NCI-H1694 (cell line): ENCODE measurements at places on chromosomes 2 and 18.

DNA sequence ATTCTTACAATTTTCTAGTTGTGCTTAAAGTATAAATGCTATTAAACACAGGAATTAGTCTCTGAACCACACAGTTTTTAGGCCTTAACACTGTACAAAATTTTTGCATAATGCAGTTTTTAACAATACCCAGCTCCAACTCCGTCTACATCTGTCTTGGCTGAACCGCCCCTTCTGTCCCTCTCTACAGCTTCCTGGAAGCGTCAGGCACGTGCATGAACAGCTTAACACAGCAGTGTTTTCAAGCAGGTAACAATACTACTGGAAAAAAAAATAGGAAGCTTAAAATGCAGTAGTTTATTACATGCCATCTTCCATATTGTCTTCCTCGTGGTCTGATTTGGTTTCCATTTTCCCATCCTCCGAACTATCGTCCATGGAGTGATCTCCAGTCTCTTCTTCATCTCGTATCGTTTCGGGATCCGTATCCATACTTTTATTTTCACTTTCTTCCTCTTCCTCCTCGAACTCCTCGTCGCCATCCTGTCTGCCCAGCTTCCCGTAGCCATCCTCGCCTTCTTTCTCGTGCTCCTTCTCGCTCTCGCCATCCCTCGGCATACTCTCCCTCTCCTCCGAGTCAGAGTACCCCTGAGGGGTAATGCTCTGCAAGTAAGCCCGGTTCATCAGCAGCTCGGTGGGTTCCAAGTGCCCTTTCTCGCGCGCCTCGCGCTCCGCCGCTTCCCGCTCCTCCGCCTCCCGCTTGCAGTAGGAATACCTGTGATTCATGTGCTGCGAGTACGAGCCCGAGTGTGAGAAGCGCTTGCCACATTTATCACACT, 130.6 kb downstream of the ZEB2 start:
- no peak for DNase-seq

DNA sequence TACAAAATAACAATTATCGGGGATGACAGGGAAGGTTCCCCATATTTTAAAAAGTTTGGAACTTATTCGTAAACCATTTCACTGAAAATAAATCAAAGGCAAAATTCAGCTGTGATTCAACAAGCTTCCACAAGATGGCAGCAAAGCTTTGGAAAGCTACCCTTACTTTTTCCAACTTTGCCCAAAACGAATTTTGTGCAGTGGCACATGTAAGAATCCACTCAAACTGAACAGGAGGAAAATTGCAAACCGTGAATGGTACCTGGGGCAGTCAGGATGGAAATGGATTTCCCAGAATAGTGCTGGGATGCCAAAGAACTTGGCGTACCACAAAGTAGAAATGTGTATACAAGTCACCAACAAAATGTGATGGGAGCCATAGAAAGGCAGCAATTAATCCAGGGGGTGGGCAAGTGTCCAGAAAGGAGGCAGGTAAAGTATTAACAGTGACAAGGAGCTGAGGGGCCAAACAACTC, 10.7 kb downstream of the RPL31 start:
- DNase-seq, result peak; percentile 61

DNA sequence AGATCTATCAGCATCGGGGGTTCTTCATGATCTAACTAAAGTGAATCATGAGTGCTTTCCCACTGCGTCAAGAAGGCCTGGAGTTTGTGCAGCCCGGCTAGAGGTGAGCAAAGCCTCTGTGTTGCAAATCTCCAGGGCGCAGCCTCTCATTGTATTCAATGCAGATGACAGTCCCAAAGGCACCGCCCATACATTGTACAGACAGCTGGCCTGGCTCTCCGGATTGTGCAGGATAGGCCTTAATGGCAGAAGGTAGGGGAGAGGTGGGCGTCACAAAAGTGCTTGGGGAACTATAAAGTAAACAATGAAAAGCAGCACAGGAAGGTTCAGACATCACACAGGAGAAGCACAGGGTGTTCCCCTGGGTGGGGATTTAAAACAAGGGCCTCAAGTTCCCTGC, 907 bp upstream of the GYPC start:
- DNase-seq, result no peak

DNA sequence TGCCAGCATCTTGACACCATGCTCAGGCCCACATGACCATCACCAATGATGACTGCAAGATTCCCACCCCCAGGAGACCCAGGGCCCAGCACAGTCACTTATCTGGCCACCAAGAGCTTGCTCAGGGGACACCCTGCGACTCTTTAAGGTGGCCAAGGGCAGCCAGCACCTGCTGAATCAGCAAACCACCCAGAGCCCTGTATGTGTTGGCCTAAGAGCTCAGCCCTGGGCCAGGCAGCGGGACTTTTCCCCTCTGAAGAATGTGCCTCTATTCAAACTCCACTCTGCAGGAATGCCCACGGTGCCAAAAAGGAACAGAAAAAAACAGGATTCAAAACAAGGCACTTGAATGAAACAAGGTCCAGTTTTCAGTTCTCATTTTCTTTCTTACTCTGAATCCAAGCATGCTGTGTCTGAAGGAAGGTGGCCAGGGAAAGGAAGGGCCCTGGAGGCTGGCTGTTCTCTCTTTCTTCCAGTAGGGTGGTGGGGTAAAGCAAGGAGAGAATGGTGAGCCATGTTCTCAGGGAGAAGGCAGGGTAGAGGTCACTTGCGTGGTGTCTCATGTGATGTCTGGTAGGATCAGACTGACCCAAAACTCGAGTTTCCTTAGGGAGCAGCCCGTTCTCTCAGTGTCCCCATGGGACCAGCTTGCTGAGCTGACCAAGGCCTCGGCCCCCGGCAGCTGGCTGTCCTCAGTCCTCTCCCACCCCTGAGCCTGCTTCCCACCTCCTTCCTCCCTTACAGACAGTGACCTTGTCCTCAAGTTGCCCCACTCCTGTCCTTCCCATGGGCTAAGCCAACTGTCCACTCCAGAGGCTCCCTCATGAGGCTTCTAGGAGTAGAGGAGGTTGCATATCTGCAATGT, 150.0 kb downstream of the RNF152 start:
- DNase-seq, result no peak

- DNase-seq, result no peak
These were observed 6.3 kb upstream of the MCFD2 start for GRCh38 chr2:46921676-46922448.

DNA sequence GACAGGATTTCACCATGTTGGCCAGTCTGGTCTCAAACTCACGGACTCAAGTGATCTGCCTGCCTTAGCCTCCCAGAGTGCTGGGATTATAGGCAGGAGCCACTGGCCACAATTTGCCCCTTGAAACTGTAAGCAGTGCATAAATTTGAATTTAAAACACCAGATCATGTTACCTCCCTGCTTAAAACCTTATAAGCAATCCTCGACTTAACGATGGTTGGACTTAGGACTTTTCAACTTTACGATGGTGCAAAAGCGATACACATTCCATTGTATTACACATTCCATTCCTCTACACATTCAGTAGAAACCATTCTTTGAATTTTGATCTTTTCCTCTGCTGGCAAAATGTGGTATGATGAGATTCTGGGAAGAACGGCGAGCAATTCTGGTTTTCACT, 23.2 kb upstream of the EFR3B start:
- DNase-seq, result no peak

- no peak for DNase-seq
These were observed 111.2 kb downstream of the RAB3GAP1 start for GRCh38 chr2:135163306-135163705.

- DNase-seq, result no peak
These were observed 72.3 kb upstream of the TWIST2 start for GRCh38 chr2:238775591-238775990.

GRCh38 chr2:26043862-26044696, 10.2 kb downstream of the RAB10 start:
- DNase-seq, result no peak

DNA sequence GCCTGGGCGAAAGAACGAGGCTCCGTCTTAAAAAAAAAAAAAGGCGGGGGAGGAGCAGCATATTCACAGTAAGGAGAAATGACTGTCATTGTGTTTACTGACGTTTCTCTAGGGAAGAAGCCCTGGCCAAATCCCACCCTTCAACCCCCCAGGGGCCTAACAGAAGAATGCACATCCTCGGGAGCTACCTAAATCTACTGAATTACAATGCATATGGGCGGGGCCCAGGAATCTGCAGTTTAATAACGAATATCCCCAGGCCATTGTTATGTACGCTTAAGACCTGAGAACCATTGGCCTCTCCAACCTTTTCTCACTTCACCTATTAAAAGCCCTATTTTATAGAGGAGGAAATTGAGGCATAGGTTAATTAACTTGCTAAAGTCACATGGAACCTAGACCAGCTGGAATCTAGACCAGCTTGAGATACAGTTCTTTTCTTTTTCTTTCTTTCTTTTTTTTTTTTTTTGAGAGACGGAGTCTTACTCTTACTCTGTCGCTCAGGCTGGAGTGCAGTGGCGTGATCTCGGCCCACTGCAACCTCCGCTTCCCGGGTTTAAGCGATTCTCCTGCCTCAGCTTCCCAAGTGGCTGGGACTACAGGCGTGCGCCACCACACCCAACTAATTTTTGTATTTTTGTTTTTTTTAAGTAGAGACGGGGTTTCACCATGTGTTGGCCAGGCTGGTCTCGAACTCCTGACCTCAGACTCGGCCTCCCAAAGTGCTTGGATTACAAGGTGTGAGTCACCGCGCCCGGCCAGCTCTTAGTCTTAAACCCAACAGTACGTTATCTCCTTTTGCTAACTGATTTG, 708 bp upstream of the RIF1 start:
- no peak for DNase-seq

DNA sequence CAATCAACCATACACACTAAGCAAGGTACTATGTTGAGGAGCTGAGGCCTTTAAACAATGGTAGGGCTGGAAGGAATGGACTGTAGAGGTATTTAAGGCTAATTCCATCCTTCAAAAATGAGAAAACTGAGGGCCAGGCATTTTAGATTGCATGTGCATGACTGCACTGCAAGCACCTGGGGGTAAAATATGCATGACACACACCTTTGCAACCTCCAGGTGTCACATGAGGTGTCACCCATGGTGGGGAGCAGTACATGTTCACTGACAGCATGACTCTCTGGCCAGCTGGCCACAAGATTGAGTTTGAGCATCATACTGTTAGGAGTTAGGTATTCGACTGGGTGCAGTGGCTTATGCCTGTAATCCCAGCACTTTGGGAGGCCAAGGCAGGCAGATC, 182.8 kb downstream of the ZBTB7C start:
- DNase-seq, result no peak

DNA sequence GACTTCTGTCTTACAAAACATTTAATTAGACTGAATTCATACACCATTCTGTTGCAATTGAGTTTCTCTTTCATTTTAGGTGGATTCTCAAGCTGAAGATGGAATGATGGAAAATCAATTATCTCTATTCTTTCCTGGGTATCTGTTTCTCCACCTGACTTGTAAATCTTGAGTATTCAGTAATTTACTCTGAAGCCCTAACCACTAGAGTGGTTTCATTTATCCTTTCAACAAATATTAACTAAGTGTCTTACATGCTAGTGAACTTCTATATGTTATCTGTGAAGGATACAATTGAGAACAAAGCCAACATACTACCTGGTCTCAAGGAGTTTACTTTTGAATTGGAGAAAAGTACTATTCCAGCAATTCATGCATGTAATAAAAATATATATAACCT, 94.1 kb upstream of the ZNF804A start:
- no peak for DNase-seq

DNA sequence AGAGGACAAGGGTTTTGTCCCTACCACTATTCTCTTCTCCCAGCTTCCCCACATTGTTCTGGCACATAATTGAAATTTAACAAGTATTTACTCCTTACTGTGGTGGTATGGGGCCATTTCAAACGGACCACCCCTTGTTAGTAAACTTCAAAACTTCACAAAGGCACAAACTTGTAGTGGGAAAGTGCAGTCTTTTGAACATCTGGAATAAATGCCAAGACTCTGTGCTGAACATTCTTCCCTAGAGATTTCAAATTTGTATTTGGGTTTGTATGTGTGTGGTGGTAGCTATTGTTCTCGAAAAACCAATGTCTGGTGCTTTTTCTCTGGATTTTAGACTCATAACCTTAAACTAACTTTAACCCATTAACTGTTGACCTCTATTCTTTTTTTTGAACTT, 151.6 kb downstream of the NRP2 start:
- DNase-seq, result no peak

DNA sequence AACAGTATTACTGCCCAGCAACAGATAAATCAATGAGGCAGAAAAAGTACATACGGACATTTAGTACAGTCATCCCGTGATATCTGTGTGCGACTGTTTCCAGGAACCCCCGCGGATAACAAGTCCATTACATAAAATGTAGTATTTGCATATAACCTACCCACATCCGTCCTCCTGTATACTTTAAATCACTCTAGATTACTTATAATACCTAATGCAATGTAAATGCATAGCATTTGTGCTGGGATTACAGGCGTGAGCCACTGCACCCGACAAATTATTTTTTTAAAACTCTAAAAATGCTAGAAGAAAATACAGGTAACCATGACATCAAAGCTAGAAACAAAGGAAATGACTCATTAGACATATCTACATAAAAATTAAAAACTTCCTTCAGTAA, 91.6 kb downstream of the FAM161A start:
- DNase-seq, result no peak

- no peak for DNase-seq
These were observed 48.5 kb upstream of the HNRNPA3 start for GRCh38 chr2:177164131-177164530.

- DNase-seq, result no peak
These were observed 347.2 kb upstream of the ZC3H15 start for GRCh38 chr2:186138845-186139244.

- DNase-seq, result no peak
These were observed 77.5 kb upstream of the PROKR1 start for GRCh38 chr2:68565858-68566257.

DNA sequence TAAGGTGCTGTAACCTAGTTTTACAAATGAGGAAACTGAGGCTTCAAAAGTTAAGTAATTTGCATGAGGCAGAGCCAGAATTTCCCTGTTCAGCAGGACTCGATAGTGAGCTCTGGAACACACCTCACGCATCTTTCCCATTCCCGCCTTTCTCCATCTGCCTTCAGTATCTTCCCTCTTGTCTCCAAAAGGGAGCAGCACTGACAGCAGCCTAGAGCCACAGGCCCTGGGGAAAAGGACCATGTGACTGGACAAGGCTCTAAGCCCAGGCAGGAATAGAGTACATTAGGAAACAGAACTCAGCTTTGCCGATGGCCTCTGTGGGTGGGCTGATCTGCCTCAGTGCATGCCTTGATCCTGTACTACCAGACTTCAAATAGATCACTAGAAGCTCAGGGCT, 21.5 kb downstream of the GPR155 start:
- no peak for DNase-seq

DNA sequence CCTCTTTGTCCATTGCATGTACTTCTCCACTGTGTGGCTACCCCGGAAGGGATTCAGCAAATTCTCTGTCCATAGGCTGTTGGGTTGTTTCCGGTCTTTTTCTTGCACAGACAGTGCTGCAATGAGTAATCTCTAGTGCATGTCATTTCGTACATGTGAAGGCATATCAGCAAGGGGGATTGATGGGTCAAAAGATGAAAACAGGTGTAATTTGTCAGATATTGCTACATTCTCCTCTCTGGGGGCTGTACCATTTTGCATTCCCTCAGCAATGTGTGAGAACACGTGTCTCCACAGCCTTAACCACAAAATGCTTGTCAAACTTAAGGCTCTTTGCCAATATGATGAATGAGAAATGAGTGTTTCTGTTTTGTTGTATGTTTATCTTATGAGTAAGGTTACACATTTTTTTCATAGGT, 60.5 kb downstream of the KLHL29 start:
- DNase-seq, result no peak
